ENCODE measurements at places on chromosomes 12 and 14. TPM values are rescaled to one million over a fixed set of nuclear protein-coding genes. Genes with fewer than 3 reads are reported as not detected.

GRCh38 chr14:72291908-72292688 is 359.9 kb downstream of the RGS6 start:
- peak; percentile 29 for DNase-seq

DNA sequence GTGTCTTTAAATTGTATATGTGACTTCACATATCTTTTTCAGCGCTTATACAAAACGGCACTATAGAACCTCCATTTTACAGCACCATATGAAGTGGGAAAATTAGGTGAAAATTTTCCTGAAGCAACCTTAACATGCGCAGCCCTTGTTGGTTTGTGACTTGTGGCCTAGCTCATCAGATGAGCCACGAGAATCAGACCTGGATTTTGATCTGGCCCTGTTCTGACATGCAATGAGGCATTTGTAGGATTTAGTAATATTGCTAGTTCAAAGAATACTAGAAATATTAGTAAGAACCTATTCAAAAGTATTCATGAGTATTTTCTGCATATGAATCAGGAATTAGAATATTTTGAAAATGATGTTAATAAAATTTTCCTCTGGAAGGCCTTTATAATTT is 2.9 kb downstream of the CDKN1B start:
- no peak for DNase-seq

DNA sequence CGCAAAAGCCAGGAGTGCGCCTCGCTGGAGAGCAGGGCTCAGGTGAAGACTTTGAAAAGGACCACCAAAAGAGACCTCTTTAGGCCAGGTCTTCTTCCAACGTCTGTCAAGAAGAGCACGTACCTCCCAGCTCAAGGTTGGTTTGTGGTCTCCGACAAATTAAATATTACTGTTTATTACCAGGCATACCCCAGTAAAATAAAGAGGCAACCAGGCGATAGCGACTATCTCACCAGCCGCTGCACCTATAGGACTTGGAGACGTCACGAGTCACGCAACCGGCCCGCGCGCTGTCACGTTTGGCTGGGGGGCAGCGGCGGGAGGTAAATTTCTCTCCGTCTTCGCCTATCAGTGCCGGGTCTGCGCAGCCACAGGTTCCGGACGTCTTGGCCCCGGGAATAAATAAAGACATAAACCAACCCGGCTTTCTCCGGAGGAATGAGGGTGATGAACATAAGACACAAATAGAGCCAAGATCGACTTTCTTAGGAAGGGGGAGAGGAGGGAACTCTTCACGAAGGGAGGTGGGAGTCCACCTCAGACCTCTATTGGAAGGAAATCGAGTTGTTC is 2.0 kb upstream of the TBX5 start:
- DNase-seq = peak; percentile 67

DNA sequence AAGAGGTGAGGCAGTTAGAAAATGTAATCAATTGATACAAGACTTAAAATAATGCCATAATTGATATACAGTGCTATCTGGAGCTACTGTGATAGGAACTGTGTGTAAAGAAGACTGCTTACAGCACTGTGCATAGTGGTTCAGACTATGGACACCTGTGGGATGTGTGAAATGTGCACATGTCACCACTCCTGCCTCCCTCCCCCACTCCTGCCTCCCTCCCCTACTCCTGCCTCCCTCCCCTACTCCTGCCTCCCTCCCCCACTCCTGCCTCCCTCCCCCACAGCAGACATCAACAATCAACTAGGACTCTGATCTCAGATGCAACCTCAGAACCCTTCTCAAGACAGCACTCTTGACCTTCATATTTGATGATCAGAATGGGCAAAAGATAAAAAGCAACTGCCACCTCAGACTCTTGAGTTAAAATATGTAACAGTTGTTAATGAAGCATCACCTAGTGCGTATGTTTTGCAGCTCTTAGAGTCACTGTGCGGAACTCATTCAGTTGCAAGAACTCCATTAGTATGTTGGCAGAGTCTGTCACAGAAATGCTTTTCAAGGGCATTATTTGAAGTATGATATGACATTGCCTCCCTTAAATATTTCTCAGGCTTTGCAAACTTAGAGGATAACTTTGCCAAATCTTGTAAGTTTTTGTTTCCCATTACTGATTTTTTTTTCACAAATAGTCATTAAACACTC is 255.2 kb upstream of the DDHD1 start:
- no peak for DNase-seq

- peak; percentile 58 for DNase-seq
Measured at GRCh38 chr14:63276492-63277342, 42.0 kb downstream of the GPHB5 start.

DNA sequence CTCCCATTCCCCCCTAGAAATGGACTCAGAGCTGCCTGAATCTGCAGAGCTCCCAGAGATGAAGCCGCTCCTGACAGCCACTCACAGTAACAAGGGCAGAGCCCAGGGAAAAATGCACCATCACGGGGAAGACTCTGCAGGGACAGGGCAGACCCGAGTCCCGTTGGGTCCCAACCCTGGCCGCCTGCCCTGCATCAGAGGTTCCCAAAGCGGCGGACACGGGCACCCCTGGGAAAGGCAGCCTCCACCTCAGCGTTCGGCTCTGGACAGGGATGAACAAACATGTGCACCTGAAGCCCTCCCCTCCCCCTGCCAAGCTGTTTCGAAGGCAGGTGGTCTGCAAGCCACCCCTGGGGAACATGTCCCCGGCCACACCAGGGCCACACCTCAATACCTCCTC is 320.4 kb downstream of the ADGRD1 start:
- no peak for DNase-seq

DNA sequence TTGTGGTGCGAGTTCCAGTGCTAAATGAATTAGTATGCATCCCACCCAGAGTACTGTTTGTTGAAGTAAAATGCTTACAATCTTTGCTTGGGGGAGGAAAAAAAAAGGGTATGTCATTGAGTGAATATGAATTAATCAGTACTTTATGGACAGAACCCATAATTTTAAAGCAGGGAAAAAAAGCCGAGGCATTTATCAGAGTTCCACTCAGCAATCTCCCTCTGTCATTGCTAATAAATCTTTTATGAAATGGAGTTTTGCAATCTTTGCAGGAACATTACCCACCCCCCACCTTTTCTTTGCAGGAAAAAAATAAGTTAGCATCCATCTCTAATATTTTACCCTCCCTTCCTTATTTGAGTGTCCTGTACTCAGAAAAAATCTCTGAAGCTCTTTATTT is 127.9 kb upstream of the TMPO start:
- DNase-seq = no peak

DNA sequence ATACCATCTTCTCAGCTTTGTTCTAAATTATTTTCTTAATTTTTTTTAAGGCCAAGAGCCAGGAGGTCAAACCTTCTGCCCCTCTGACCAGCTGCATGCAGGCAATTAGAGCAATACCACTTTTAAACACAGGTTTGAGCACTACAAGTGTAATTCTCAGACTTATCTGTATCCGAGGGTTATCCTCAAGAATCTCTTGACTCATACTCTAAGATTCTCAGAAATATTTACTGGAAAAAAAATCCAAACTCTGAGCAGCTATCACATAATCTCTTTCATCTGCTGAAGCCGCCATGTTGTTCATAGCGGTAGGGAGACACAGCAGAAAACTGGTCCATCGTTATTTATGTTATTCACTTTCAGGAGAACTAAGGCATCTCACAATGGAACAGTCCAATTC is 27.4 kb upstream of the PTHLH start:
- DNase-seq = no peak

AQP6 gene
- not detected for total RNA-seq

Data from Daoy (cell line).